Kidney epithelial cell (primary cell): ENCODE measurements at places on chromosomes 3 and 15. TPM values are rescaled to one million over a fixed set of nuclear protein-coding genes. Genes with fewer than 3 reads are reported as not detected.

DNA sequence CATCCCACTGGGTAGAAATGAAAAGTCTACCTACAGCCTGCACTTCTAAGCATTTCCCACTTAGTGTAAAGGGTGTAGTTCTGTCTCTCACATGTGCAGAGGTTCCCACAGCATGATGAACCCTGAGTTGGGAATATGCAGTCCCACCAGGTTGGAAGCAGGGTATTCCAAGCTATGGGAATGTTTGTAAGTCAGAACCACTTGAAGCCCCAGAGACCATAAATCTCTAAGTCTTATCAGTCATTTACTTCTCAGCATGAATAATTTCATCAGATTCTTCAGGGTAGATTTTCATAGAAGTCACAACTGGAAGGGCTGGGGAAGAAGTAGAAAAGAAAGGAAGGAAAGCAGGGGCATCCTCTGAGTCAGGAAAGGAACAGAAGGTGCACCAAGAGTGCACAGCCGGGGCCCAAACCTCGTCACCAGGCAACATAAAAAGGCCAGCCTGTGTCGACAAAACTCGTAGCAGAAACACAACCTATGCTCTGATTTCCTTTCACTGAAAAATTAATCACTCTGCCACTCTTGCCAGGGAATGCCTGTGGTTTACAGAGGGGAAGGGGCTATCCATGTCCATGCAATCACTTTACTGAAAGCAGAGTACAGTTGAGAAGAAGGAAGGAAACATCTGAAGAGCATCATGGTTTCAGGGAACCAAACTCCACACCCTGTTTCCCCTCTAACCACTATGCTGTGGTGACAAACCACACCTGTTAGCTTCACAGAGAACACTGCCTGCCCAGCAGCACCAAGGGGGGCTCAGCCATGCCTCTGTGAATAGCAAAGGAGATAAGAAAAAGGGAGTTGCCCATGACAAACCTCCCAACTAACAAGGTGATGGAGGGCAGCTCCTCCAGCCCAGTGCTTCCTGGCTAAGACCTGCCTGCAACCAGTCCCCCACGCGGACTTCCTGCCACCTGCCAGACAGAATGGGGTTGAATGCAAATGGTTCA, 40.5 kb downstream of the SH3BP5 start:
- no peak for DNase-seq

- peak; percentile 16 for DNase-seq
These were observed 98.3 kb upstream of the VGLL3 start for GRCh38 chr3:87088993-87089841.

- DNase-seq, result no peak
These were observed 15.3 kb upstream of the RAMAC start for GRCh38 chr15:82970696-82971095.

GRCh38 chr3:189233225-189233858, 61.6 kb downstream of the TPRG1 start:
- peak; percentile 16 for DNase-seq

DNA sequence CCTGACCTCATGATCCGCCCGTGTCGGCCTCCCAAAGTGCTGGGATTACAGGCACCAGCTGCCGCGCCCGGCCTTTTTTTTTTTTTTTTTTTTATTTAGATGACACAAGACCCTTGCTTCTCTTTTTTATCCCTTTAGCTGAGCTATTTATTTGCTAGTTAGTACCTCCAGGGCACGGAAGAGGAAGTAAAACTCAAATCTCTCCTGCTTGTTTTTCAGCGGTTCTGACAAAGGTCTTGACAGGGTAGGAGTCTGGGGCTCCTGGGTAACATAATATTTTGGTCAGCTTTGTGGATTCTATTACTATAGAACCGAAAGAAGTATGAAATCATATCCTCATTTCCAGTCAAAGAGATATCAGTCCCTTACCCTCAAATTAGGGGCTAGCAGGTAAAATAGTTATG, 44.0 kb upstream of the ETV5 start:
- DNase-seq, result no peak

GRCh38 chr3:178602856-178603255, 66.6 kb downstream of the KCNMB2 start:
- DNase-seq, result no peak

DNA sequence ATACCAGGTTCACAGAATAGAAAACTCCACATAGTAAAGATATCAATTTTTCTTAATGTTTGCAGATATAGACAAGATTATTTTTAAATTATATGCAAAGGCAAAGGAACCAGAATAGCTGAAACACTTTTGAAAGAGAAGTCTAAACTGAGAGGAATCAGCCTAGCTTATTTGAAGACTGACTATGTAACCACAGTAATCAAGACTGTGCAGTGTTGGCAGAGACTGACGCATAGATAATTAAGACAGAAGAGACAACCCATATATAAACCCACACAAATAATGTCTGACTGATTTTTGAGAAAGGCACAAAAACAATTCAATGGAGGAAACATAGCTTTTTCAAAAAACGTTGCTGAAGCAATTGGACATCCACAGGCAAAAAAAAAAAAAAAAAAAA, 28.6 kb upstream of the ACKR4 start:
- no peak for DNase-seq

- DNase-seq, result peak; percentile 28
These were observed 330.5 kb downstream of the ROBO2 start for GRCh38 chr3:77370413-77370812.

GRCh38 chr15:51492528-51492927, 130.0 kb downstream of the DMXL2 start:
- DNase-seq, result no peak

DNA sequence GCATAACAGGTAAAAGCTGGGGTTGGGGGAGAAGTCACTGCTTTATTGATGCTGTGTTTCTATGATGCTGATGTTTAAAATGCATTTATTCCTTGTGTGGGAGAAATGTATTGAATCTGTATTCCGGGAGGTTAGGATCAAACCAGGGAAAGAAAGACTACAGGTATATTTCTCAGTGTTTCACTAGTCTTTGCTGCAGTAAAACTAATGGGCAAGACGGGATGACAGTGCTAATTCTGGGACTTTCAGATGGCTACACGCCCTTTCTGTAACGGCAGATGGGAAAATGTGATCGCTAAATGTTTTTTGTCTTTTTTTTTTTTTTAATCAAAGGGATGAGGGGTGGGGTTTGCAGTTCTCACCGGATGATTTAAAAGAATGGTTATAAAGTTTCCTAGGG, 393 bp downstream of the CNTN6 start:
- DNase-seq, result no peak

DNA sequence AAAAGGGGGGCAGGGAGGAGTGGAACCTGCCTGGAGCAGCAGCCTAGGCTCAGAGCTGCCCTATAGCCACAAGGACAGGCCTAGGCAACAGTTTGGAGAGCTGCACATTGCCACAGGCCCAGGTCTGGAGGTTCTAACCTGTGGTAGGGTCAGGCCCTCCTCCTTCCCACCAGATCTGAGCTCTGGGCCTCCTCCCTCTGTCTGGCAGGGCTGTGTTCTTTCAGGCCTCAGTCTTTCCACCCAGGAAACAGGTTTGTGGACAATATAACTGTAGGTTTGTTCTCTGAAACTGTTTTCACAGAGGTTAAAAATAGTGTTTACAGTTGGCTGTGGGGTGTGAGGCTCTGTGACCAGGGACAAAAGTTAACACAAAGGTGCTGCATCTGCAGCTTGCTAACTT, 9.0 kb upstream of the CAMKV start:
- no peak for DNase-seq

GRCh38 chr3:137924628-137925027, 85.3 kb upstream of the CLDN18 start:
- no peak for DNase-seq

- peak; percentile 69 for DNase-seq
These were observed 33.2 kb downstream of the ZNF106 start for GRCh38 chr15:42457445-42458442.

- DNase-seq, result no peak
These were observed 4.5 kb downstream of the WNT5A start for GRCh38 chr3:55482496-55483195.

DNA sequence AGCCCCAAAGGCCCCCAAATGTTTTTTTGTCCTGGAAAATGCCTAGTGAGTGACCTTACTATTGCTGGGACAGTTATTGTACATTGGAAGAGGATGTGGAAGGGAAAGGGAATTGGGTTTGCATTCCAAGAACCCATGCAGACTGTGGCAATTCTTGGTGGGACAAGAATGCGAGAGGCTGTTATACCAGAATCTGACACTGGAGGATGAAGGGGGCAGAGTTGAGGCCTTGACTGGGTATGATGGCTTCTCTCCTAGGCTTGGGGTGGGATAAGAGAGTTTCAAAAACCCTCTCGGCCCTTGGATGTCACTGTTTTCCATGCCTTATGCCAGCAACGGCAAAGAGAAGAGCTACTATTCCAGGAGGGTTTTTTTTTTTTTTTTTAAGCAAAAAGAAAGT, 25.3 kb downstream of the IL16 start:
- no peak for DNase-seq

DNA sequence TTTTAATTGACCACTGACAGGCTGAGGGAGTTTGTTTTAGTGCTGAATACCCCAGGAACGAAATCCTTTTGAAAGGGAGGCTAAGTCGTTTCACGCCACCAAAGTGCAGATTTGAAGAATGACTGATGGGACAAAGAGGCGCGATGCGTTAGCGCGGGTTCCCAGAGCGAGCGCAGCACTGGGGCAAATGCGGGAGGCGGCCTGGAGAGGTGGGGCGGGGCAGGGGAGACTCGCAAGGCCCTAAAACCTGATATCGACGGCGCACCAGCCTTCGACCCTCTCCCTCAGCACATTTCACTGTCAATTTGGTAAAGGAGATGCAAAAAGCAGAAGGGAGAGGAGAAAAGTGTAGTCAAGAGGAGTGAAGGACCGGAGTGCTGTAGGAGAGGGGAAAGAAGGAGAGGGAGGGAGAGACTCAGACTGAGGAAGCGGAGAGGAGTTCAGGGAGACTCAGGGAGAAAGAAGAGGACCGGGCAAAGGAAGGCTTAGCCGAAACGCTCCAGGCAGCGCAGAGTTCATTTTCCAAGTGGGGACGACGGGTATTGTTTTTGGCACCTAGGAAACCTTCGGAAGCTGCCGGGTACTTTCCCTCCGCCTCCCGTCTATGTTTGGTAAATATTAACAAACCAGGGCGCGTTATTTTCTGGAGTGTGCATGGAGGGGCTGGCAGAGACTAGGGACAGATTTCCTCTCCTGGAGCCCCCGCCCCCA, 3.8 kb upstream of the FOXB1 start:
- DNase-seq, result no peak

- DNase-seq, result no peak
These were observed 53.7 kb upstream of the INO80 start for GRCh38 chr15:41169781-41170180.

- DNase-seq, result no peak
These were observed 95.2 kb downstream of the RYK start for GRCh38 chr3:134155446-134155845.

DNA sequence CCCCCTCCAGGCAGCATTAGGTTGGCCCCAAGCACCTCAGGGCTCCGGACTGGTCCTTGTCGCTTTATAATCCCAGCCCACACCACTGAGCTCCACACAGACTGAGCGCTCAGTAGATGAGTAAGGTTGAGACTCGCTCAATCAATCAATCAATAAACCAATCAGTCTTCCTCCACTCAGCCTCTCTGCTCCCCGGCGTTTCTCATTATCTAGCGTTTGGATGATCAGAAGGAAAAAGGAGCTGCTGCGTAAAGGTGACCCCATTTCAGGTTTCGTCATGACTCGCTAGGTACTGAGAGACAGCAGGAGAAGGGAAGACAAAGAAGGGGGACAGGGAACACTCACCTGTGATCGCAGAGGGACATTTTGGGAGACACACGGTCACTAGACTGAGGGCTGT, 41.2 kb downstream of the ZNF710 start:
- DNase-seq, result no peak

GRCh38 chr3:50447290-50447840, 56.1 kb downstream of the CACNA2D2 start:
- no peak for DNase-seq

DNA sequence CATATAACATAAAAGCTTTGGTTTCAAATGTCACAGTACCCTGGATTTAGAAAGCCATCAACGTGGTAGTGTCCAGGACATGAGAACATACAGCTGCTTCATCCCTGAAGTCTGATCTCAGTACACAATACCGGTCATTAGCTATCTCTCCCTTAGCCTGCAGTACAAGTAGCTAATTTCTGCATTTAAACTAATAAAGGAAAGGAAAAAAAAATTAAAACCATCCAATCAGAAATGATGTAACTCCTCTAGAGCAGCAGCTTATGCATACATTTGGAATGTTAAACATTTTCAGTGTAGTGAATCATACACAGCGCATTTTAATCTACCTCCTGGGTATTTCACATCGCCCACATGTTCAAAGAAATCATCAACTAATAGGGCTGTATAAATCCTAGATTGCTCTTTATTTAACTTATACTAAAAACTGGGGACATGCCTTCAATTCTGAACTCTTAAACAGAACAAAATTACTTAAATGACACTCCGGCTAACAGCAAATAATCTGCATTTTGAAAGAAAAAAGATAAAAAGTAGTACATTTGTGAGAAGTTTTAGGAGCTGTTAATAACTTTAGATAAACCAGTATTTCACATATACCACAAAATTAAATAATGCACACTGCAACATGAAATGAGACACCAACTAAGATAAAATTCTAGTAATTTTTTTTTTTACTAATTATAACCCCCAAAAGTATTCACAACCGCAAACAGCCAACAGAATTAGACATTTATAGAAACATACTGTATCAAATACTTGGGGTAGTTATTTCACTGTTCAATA, 3.7 kb downstream of the IGF2BP2 start:
- no peak for DNase-seq

DNA sequence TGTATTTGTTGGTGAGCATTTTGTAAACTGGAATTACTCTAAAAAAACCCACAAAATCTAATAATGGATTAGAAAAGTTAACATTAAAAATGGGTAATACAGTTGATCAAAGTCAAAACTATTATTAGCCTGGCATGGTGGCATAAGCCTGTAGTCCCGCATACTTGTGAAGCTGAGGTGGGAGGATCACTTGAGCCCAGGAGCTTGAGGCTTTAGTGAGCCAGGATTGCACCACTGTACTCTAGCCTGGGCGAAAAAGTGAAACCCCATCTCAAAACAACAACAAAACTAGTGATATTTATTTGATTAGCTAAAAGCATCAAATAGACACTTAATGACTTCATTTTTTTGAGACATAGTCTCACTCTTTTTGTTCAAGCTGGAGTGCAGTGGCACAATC, 3.6 kb downstream of the SNX1 start:
- DNase-seq, result no peak

GRCh38 chr3:48990636-48991469, 812 bp downstream of the P4HTM start:
- no peak for DNase-seq

- DNase-seq, result no peak
These were observed 247.7 kb downstream of the MYRIP start for GRCh38 chr3:40057077-40057476.

GRCh38 chr15:93185796-93186195, 96.8 kb upstream of the RGMA start:
- DNase-seq, result no peak

STRIT1 gene
- not detected in 2 replicates for total RNA-seq

ACKR4 gene
- total RNA-seq, result not detected in 2 replicates

SCAANT1 gene
- not detected in 2 replicates for total RNA-seq

THBS1 gene
- 67.3 and 84.0 TPM in 2 replicates for total RNA-seq

HESX1 gene
- total RNA-seq, result 2.9 and 3.8 TPM in 2 replicates

NR2C2 gene
- 30.7 and 33.6 TPM in 2 replicates for total RNA-seq

SLC28A1 gene
- total RNA-seq, result 0.17 and 0.82 TPM in 2 replicates

TGM4 gene
- not detected in 2 replicates for total RNA-seq

MYZAP gene
- 0.21 and 0.27 TPM in 2 replicates for total RNA-seq

BCHE gene
- 6.6 and 12.7 TPM in 2 replicates for total RNA-seq

DLL4 gene
- total RNA-seq, result 0.50 and 0.82 TPM in 2 replicates

RTP4 gene
- total RNA-seq, result 1.2 and 1.5 TPM in 2 replicates

UPK1B gene
- total RNA-seq, result 9.2 and 15.6 TPM in 2 replicates

FGF7 gene
- not detected in 2 replicates for total RNA-seq

GXYLT2 gene
- 7.4 and 9.3 TPM in 2 replicates for total RNA-seq
